ENCODE measurements at places on chromosomes 2 and 18.

- H3K4me3 ChIP-seq = no peak overlapping the region
- H3K27ac ChIP-seq = peak overlapping the region; percentile 84
- no peaks in the 10 kb centered on the region for H3K27me3 ChIP-seq
- H3K4me1 ChIP-seq = no peaks in the 10 kb centered on the region
- DNase-seq = peak; percentile 60
- peaks cover 51% of the 10 kb centered on the region for H3K36me3 ChIP-seq
Measured at GRCh38 chr2:29123617-29124349, 8.6 kb downstream of the CLIP4 start.

- no peaks in the 10 kb centered on the region for H3K27me3 ChIP-seq
- H3K4me1 ChIP-seq = peaks cover 27% of the 10 kb centered on the region
- peak; percentile 63 for DNase-seq
- no peaks in the 10 kb centered on the region for H3K36me3 ChIP-seq
- H3K27ac ChIP-seq = no peak overlapping the region
Measured at GRCh38 chr2:202039278-202040078, 5.8 kb downstream of the FZD7 start.

DNA sequence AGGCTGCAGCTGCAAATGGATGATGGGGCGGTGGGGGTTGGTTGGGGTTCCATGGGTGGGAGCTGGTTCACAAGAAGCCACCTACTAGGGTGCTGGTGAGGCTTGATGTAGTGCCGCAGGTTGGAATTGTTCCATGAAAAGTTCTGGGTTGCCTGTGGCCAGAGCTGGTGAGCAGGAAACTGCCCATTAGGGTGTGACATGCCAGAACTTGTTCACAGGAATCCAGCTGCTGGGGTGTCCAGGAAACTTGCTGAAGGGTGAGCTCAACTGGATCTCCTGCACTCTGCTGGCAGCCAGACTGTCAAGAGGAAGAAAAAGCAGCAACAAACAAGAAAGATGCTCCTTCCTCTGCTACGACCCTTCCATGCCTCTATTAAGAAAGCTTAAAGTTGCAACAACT, 48.8 kb downstream of the MAP3K20 start:
- no peak overlapping the region for H3K27ac ChIP-seq
- peak; percentile 23 for DNase-seq
- peaks cover 4% of the 10 kb centered on the region for H3K4me1 ChIP-seq
- no peaks in the 10 kb centered on the region for H3K27me3 ChIP-seq
- H3K36me3 ChIP-seq = peaks cover 19% of the 10 kb centered on the region
- H3K4me3 ChIP-seq = no peak overlapping the region

GRCh38 chr2:3595404-3595803, 492 bp downstream of the COLEC11 start:
- DNase-seq = no peak
- H3K4me3 ChIP-seq = peak overlapping the region; percentile 72
- H3K4me1 ChIP-seq = peaks cover 2% of the 10 kb centered on the region

All from mesenchymal stem cell (in vitro differentiated cells and primary cell).